ENCODE measurements at places on chromosomes 7 and 10.
A peak's percentile ranks its signal among the peaks of the same experiment; 100 is the strongest.

- no peak for DNase-seq
Observed at GRCh38 chr7:92508946-92509345, 19.4 kb downstream of the PEX1 start.

DNA sequence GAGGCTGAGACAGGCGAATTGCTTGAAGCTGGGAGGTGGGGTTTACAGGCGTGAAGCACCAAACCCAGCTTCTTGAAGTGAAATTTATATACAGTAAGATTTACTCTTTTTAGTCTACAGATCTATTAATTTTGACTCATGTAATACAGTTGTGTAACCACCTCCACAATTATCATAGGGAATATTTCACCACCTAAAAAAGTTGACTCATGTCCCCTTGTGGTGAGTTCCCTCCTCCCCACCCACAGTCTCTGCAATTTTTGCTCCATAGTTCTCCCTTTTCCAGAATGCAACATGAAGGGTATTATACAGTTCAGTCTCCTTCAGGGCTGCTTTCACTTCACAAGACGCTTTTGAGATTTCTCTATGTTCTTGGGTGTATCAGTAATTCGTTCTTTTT is 156.8 kb downstream of the FAM107B start:
- DNase-seq: no peak

GRCh38 chr7:69959789-69960499 is 361.7 kb downstream of the AUTS2 start:
- no peak for DNase-seq

GRCh38 chr7:16933296-16934279 is 51.8 kb upstream of the AGR3 start:
- DNase-seq: peak; percentile 53

- DNase-seq: no peak
Observed at GRCh38 chr7:70356085-70356786, 758.0 kb downstream of the AUTS2 start.

DNA sequence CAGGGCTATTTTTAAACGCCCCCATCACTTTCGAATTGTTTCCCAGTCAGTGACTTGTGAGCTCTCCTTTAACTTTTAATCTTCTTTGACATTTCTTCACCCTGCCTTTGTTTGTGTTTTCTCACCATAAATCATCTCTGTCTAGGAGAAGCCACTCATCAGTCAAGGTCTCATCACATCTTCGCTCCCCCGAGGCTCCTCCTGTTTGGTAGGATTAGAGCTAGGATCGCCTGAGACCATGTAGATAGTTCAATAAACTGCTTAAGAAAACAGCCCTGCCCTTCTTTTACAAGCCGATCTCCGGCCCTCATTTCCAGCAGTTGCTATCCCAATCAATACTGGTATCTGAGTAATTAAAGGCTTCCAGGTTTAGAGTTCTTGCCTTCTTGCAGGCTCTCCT is 472.8 kb upstream of the ADARB2 start:
- no peak for DNase-seq

DNA sequence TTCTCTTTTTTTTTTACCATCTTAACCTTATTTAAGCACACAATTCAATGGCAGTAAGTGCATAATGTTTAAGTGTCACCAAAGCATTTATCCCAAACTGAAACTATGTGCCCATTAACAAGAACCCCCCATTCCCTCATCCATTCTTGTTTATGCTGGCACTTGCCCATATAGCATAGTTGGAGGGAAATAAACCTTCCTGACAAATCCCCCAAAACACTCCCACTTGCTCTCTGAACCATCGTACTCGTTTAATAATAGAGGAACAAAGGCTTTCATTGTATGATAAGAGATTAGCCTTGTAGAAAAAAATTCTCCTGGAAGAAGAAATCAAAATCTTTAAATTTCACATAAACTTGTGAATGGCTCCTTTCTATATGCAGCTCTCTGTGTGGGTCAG is 26.4 kb upstream of the KCNMA1 start:
- DNase-seq: no peak

DNA sequence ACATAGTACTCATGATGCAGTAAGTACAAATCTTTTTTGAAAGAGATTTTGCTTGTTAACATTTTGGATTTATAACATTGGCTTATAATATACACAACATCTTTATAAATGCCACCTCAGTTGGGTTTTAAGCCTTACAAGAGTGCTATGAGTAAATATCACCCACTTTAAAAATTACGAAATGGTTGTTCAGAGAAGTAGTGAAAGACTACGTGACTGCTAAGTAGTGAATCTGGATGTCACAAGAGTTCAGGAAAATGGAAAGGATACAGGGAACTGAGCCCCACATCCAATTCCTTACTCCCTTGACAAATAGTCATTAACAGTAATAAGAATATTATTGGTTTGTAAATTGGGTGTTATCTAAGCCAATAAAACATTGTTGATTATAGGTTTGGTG is 20.0 kb downstream of the TMEM106B start:
- no peak for DNase-seq

DNA sequence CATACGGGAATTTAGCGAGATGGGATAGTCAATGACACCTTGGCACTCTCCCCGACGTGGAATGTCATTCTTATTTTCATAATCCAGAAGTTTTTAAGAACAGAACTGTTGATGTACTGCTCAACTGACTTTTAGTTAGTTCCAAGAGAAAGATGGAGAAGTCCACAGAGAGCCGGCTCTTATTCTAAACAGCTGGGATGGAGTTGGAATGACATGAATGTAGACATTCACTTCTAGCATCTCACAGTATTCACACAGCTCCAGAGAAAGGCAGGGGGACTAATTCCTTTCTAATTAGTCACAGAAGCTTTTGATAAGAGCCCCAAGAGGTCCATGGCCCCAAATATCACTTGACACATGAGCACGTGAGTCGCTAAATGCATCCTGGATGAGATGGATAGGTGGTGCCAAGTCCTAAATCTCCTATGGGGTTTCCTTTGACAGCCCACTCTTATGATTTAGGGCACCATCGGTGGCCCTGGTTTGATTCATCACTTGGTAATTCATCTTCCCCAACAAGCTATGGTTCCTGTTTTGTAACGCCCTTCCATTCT is 420.3 kb upstream of the AUTS2 start:
- no peak for DNase-seq

GRCh38 chr7:107505362-107505761 is 35.5 kb downstream of the GPR22 start:
- DNase-seq: no peak

GRCh38 chr7:47681249-47681810 is 99.4 kb upstream of the TNS3 start:
- no peak for DNase-seq

GRCh38 chr10:47121336-47121735 is 178.7 kb upstream of the GDF10 start:
- DNase-seq: no peak

GRCh38 chr10:13792006-13792405 is 205.2 kb downstream of the PRPF18 start:
- no peak for DNase-seq

GRCh38 chr7:133051066-133051465 is 30.8 kb downstream of the CHCHD3 start:
- no peak for DNase-seq

- DNase-seq: no peak
Observed at GRCh38 chr10:1939016-1939415, 201.7 kb upstream of the ADARB2 start.

GRCh38 chr7:134464496-134464895 is 5.6 kb upstream of the AKR1B1 start:
- no peak for DNase-seq

DNA sequence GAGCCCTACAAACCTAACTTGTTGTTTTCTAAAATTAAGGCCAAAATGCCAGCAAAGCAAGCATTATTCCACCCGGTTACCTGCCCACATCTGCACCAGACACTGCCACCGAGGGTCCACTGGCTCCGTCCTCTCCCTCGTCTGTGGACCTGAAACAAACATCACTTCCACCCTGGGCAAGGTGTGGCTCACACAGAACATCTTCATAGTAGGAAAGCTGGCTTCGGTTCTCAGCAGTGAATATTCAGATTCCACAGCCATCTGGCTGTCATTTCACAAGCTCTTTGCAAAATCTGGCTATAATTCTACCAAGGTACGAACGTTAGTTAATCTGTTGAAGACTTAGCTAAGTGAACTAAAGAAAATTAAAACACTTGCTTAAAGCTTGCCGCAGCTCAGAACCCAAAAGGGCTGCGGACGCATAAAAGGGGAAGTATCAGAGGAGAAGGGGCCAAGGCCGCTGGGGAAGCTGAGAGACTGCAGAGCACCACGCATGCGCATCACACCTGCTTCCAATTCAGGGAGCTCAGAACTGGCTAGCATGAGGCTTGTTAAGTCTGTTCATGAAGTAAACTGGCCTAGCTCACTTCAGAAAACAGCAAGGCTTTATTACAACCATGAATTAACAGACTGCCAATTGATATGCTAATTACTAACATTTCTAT is 46.1 kb downstream of the PTPRN2 start:
- peak; percentile 65 for DNase-seq

GRCh38 chr7:16817536-16817935 is 12.7 kb upstream of the AGR2 start:
- no peak for DNase-seq

- no peak for DNase-seq
Observed at GRCh38 chr7:154489897-154490296, 437.7 kb downstream of the DPP6 start.

- DNase-seq: no peak
Observed at GRCh38 chr7:47941136-47941844, 7.0 kb downstream of the PKD1L1 start.

- no peak for DNase-seq
Observed at GRCh38 chr10:123021517-123021916, 12.7 kb downstream of the ACADSB start.

DNA sequence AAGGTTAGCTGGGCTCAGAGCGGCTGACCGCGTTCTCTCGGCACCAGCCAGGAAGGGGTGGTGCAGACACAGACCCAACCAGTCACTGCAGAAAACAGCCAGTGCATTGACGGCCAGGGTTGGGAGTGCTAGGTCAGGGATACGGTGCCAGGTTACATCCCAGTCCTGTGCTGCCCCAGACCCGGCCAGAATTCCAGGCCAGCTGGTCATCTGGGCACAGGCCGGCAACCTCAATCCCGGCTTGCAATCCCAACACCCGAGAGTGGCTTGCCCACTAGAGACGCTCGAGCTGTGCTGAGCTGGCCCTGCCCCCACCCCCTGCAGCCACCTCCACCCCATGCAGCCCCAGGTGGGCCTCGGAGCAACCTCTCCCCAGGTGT is 3.8 kb downstream of the PRAP1 start:
- DNase-seq: peak; percentile 32

DNA sequence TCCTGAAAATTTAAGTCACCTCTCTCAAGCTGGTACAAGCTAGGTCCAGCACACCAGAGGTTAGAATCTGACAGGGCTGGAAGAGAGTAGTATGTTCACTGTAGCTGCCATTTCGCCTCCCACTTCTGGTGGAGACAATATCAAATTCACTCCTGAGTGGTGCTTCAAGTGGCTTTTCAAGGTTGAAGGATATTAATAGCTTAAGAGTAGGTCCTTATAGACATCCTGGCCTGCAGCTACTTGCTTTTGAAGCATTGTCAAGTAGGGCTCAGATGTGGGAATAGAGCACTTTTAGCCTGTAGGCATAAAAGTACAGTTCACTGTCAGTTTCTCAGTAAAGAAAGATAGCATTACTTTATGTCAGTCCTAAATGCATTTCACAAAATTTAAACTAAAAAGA is 270.5 kb upstream of the PLPP4 start:
- DNase-seq: no peak

- peak; percentile 74 for DNase-seq
Observed at GRCh38 chr10:77926566-77927401, at the start of gene DLG5. TSS of gene DLG5 (minus strand) at chr10:77926755. CDS start at chr10:77926520, 235 bp downstream.

GRCh38 chr7:100974021-100974420 is 4.7 kb downstream of the MUC12 start:
- no peak for DNase-seq

DNA sequence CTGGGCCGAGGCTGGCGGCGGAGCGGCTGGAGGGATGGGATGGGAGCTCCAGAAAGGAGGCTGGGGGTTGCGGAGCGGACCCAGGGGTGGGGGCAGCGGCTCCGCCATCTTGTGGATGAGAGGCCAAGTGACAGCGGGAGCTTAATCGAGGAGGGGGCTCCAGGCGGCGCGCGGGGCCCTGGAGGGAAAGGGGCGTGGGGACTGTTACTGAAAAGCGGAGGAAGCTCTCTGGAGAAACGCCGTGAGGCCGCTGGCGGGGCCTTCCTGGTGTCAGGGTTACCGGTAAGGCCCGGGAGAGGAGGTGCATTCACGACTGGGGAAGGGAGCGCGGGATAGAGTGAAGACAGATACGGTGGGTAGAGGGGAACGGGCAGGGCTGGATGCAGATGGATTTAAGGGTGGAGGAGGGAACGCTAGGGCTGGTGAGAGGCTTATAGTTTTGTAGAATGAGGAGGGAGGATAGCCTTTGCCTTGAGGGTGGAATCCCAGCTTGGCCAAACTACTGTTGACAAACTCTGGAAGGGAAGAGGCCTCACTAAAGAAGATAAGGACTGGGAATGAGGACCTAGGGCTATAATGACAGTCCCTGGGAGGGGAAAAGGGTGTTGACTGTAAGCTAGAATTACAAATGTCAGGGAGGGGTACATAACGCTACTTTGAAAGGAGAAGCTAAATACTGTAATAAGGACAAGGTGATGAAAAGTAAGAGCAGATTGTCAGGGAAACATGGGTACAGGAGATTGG is 535 bp downstream of the BTRC start:
- DNase-seq: peak; percentile 74

DNA sequence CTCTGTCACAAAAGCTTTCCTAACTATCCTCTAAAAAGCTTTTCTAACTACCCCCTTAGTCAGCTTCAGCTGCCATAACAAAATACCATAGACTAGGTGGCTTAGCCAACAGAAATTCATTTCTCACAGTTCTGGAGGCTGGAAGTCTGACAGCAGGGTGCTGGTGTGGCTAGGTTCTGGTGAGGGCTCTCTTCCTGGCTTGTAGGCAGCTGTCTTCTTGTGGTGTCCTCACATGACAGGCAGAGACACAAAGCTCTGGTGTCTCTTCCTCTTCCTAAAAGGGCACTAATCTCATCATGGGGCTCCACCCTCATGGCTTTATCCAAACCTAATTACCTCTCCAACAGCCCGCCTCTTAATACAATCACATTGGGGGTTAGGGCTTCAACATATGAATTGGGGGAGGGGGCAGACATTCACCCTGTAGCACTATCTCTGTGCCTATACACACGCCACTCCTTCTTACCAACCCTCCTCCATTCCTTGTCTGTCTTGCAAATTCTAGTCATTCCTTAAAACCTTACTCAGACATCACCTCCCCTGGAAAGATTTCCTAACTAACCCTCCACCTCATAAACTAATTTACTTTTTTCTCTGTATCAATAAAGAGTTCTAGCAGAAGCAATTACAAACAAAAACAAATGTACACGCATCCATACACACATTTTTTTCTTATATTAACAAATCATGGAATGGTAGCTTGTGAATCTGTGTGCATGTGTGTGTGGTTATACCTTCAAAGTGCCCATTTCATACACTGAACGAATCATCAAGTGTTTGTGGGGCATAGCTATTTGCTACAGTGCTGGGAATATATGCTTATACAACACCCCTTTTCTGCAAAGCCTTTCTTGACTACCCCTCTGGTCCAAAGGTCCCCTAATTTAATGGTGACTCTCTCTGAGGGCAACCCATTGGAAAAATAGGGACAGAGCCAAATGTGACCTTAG is 26.4 kb downstream of the RHOBTB1 start:
- no peak for DNase-seq

Data from lower lobe of right lung (tissue), 2 donors.